Stimulated activated naive CD4-positive, alpha-beta T cell (primary cell): ENCODE measurements at places on chromosomes 13 and 19.

DNA sequence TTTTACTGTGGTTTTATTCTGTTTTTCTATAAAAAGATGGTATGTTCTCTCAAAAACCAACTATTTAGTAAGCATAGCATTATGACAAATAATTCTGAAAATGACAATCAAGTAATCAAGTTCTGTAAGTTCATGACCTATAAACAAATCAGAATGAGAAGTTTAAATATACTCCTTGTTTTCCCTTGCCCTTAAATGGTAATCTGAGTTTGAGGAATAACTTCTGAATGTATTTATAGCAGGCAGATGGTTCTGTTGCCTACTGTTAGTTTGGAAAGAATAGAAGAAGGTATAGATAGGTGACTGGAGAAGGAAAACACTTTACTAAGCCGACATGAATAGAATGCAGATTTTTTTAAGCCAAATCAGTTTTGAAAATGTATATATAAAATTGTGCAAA lies 63.9 kb downstream of the POSTN start:
- no peak for DNase-seq

GRCh38 chr13:96581741-96582140 lies 412.5 kb downstream of the OXGR1 start:
- DNase-seq = no peak

- no peak for DNase-seq
Measured at GRCh38 chr19:45591004-45591637, 6.5 kb upstream of the OPA3 start.

DNA sequence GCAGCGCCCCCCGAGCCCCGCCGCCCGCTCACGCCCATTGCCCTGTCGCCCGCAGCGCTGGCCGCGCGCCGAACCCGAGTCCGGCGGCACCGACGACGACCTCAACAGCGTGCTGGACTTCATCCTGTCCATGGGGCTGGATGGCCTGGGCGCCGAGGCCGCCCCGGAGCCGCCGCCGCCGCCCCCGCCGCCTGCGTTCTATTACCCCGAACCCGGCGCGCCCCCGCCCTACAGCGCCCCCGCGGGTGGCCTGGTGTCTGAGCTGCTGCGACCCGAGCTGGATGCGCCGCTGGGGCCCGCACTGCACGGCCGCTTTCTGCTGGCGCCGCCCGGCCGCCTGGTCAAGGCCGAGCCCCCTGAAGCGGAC lies 518 bp downstream of the KLF2 start:
- DNase-seq = peak; percentile 54

- DNase-seq = no peak
Measured at GRCh38 chr19:41935760-41936415, 7.6 kb upstream of the ERFL start.

DNA sequence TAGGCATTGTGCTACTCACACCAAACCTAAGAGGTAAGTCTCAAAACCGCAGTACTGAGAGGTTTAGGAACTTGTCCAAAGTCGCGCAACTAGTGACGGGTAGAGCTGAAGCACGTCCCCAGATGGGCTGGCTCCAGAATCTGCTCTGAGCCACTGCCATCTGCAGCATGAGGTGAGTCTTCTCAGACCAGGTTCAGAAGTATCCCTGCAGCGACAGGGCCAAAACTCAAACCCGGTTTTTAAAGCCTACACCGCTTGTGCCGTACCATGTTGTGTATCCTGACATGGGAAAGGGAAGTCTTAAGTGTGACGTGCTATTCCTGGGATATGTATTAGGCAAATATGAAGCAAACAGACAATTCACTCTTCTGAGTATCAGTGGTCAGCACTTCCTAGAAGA lies 45.1 kb downstream of the ATP7B start:
- no peak for DNase-seq

- no peak for DNase-seq
Measured at GRCh38 chr13:23506071-23506806, 64.0 kb upstream of the TNFRSF19 start.

GRCh38 chr19:3289971-3290569 lies 65.6 kb downstream of the CELF5 start:
- no peak for DNase-seq

DNA sequence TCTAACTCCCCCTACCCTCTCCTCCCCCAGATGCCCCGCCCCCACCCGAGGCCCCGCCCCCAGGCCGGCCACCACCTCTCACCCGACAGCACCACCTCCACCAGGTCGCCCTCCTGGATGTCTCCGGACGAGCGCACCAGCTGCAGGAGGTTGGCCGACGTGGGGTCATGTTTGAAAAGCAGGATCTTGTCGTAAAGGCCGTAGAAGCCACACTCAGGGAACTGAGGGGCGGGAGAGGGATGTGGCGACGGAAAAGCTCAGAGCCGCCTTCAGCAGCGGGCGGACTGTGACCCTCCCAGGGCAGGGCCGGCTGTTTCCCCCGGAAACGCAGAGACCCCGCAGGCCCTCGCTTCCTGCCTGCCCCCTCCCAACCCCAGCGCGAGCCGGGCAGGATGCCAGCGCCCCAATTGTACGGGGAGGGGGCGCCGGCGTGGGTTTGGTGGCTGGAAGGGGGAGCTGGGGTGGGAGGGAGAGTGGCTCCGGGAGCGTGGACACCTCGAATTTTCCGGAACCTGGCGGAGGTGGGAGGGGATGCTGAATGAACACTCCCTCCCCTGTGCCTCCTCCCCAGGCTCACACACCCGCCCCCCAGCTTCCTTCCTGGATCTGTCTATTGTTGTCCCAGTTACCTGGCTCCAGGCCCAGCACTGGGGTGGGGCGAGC lies 3.0 kb downstream of the PRKD2 start:
- peak; percentile 71 for DNase-seq

DNA sequence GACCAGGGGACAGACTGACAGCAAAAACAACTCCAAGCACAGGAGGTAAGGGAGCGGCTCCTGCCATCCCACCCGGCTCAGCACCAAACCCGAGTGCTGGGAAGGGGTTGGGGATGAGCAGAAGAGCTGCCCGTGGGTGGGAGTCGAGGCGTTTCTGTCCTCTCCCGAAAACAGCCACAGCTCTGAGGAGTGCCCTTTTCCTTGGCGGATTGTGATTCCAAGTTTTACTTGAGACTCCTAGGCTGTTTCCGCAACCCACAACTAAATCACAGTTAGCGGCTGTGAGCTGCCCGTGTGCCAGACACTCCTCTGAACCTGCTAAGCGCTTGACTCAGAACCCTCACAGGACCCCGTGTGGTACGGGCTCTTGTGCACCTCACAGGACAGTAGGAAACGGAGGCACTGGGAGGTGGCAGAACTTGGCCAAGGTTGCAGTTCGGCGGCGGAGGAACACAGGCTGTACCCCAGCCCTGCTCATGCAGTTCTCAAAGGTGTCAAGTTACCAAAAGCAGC lies 21.4 kb downstream of the CFAP97D2 start:
- no peak for DNase-seq

DNA sequence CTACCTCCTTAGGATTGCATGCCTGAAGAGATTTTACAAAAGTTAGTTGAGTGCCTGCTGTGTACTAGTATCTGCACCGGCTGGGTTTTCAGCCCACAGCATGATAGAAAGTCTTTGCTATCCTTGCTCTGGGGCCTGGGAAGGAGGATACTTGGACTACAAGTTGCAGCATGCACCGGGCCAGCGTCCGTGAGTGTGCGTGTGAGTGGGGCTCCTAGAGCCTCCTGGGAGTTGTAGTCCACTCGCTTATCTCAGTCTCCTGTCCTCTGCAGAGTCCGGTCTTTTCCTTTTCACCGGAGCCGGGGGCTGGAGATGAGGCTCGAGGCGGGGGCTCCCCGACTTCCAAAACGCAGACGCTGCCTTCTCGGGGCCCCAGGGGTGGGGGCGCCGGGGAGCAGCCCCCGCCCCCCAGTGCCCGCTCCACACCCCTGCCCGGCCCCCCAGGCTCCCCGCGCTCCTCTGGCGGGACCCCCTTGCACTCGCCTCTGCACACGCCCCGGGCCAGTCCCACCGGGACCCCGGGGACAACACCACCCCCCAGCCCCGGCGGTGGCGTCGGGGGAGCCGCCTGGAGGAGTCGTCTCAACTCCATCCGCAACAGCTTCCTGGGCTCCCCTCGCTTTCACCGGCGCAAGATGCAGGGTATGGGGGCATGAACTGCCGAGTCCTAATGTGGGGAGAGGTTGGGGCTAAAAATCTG lies 20.6 kb downstream of the BRSK1 start:
- DNase-seq = no peak

GRCh38 chr13:30865123-30866049 lies 40.7 kb upstream of the MEDAG start:
- DNase-seq = peak; percentile 15

GRCh38 chr19:49801966-49802661 lies 11.0 kb downstream of the FUZ start:
- DNase-seq = no peak

DNA sequence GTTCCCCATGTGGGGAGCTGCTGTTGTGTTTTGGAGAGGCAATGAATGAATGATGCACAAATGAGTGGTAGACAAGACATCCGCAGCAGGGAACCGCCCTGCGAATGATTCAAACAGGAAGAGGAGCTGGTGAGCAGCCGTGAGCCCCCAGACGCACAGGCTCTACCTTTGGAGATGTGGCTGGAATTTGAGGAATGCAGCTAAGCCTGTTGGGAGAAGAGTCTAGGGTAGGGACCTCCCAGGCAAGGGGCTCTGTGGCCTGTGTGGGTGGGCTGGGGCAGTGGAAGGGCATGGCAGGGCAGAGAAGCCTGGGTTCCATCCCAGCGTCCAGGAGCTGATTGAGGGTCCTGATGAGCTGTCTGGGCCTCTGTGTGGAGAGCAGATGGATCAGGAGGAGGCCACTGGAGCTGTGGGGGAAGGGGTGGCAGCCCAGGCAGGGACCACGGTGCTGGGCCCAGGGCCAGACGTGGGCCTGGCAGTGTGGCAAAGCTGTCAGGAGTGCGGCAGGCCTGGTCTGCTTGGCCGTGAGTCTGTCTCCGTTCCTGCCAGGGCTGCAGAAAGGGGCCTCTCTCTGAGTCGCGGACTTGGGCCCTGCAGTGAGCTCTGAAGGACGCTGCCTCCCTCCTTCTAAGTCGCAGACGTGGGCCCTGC lies 41.8 kb upstream of the DCUN1D2 start:
- DNase-seq = no peak

- DNase-seq = no peak
Measured at GRCh38 chr13:62997696-62998095, 1582.0 kb upstream of the PCDH20 start.

GRCh38 chr13:35818633-35819067 lies 312.5 kb downstream of the DCLK1 start:
- no peak for DNase-seq

DNA sequence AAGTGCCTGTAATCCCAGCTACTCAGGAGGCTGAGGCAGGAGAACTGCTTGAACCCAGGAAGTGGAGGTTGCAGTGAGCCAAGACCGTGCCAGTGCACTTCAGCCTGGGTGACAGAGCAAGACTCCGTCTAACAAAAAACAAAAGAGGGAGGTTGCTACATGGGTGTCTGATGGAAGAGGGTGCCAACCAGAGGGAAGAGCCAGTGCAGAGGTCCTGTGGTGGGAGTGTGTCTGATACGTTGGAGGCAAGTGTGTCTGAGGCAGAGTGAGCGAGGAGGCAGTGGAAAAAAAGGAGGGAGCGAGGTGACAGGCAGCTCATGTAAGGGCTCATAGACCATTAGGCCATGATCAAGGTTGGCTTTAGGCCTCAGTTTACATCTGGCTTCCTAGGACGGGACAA lies 6.8 kb downstream of the PDE4A start:
- no peak for DNase-seq

DNA sequence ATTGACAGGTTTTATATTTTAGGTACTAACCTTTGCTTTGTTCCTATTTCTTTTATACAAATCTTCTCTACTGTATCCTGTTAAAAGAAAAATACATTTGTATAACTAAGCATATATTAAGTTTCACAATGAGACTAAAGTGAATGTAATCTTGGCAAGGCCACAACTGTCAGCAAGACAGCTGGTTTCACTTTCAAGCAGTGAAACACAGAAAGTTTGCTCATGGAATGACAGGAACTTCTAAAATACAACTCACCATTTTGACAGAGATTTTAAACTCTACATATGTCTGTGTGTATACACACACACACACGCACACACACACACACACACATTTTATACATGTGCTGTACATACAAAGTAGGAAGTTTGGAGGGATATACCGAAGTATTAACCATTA lies 53.3 kb downstream of the PARP4 start:
- DNase-seq = no peak

DNA sequence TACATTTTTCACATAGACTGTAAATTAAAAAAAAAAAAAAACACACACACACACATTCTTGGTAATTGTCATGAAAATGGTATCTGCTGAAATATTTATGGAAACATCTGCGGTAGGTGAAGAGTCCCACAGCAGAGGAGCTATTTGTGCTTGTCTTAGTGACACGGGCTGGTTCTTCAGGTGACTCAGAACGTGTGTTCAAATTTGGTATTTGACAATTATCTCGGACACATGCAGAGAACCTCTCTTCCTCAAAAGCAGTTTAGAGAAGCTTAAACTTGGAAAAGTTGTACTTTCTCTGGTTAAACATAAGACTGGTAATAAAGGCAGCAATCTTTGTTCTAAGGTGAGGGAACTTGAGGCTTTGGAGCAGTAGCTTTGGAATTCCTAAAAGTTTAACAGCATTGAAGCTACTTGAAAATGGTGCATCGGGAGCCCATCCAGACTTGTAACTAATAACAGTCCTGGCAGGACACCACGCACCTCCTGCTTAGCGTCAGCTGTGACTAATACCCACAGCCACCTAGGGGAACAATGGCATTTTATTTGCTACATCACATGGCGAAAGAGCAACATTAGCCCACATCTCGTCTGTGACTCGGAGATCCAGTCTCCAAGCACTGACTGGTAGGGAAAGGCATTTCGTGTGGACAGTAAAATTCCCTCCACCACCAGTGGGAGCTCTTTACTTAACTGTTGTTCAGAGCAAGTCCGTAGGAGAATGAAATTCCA lies 1505.1 kb upstream of the SLC10A2 start:
- DNase-seq = no peak

- no peak for DNase-seq
Measured at GRCh38 chr13:77701305-77701704, 3.8 kb downstream of the SLAIN1 start.

DNA sequence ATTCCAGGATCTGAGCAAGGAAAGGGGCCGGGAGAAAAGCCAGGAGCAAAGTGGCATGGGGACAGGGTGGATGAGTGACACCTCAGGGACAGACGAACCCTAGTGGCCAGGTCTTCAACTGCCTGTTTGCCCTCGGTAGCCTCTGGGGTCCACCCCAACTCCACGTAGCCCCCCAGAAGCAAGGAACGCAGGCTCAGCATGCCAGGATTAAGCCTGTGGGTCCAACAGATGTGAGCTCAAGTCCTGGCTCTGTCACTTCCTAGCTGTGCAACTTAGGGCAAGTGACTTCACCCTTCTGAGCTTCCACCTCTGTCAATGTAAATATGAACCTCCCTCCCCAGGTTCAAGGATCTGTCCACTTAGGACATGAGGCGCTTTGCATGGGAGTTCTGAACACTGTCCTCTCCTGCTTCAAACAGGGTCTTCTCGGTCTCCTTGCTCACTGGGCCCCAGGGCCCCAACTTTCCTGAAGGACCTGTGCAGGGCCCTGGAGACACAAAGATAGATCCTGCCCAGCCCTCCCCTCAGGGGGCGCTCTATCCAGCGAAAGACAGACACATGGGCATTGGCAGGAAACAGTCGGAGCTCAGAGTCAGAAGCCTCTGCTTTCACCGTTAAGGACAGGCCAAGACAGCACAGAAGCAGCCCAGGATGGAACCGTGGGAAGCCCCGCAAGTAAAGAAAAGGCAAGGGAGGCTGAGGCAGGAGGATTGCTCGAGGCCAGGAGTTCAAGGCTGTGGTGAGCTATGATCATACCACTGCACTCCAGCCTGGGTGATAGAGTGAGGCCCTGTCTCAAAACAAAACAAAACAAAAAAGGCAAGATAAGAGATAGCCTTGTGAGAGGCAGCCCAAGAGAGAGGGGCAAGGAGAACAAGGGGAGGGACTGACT lies 13.2 kb downstream of the SYDE1 start:
- DNase-seq = no peak

GRCh38 chr13:114007566-114007965 lies 33.7 kb upstream of the C13orf46 start:
- no peak for DNase-seq
